ENCODE measurements at places on chromosomes 7 and 10. TPM values are rescaled to one million over a fixed set of nuclear protein-coding genes. Genes with fewer than 3 reads are reported as not detected.

ADAMTS14 gene
- total RNA-seq: 1.3 TPM

SPDYE16 gene
- 1.4 TPM for total RNA-seq

- DNase-seq: no peak
These were observed 853.5 kb downstream of the GATA3 start for GRCh38 chr10:8908013-8908412.

DNA sequence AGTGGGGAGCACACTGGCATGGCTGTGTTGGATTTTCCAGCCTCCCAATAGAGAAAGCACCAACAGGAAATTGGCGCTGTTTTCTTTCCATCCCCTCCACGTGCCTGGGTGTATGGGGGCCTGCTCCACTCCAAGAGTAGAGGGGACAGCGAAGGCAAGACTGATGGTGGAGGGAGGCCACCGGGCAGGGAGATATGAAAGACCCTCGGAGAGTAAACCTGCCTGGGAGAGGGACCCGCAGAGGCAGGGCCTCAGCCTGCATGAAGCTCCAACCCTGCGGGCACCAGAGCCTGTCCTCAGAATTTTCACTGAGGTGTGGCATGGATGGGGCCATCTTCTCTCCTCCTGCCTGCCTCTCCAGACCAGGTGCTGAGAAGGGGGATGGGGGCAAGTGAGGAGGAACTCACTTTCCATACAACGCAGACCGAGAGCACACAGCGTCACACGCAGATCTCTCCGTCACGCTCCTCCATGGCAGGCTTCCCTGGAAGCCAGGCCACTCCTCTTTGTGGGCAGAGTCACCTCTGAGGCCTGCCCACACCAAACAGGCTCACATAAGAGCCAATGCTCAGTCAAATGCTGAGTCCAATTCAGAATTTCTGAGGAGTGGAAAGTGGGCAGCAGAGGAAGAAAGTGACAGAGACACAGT is 18.8 kb downstream of the ANXA11 start:
- DNase-seq: no peak

GRCh38 chr7:30835396-30835915 is 64.2 kb downstream of the MINDY4 start:
- DNase-seq: no peak

- DNase-seq: no peak
These were observed 22.7 kb downstream of the AP5Z1 start for GRCh38 chr7:4797858-4798705.

DNA sequence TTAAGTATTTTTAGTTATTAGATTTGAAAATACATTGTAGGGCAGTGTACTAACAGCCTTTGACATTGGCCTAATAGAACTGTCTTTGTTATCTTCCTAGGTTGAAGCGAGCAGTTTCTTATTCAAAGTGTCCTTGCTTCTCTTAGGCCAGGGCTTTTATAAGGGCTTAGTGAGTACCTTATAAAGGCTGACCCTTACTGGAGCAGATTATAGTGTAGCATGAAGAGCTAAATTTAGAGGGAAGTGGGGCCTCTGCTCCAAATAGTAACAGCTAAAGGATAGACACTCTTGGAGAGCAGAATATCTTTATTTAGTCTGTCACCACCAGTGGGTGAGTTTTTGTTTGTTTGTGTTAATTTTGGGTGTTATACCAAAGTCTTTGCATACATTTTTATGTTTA is 15.9 kb downstream of the BZW2 start:
- DNase-seq: no peak

DNA sequence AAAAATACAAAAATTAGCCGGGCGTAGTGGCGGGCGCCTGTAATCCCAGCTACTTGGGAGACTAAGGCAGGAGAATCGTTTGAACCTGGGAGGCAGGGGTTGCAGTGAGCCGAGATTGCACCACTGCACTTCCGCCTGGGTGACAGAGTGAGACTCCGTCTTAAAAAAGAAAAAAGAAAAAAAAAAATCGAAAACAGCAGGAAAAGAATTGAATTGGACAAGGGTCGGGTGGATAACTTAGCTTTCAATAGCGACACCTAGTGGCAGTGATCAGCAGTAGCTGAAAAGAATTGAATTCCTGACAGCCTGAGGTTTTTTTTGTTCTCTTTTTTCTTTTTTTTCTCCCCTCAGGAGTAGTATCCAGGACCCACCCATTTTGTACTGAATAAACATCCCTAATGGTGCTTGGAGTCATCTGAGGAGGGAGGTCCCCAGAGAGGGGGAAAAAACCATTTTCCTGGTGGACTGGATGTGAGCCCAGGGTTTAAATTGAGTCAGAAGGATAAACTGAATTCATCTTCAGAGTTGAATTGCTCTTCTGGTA is 55.1 kb downstream of the CYCS start:
- DNase-seq: no peak

All from thoracic aorta (tissue), 2 donors.